ENCODE measurements at places on chromosomes 4 and X. TPM values are rescaled to one million over a fixed set of nuclear protein-coding genes. Genes with fewer than 3 reads are reported as not detected.

GRCh38 chr4:185139736-185140135 is 3.3 kb upstream of the SLC25A4 start:
- DNase-seq: no peak

DNA sequence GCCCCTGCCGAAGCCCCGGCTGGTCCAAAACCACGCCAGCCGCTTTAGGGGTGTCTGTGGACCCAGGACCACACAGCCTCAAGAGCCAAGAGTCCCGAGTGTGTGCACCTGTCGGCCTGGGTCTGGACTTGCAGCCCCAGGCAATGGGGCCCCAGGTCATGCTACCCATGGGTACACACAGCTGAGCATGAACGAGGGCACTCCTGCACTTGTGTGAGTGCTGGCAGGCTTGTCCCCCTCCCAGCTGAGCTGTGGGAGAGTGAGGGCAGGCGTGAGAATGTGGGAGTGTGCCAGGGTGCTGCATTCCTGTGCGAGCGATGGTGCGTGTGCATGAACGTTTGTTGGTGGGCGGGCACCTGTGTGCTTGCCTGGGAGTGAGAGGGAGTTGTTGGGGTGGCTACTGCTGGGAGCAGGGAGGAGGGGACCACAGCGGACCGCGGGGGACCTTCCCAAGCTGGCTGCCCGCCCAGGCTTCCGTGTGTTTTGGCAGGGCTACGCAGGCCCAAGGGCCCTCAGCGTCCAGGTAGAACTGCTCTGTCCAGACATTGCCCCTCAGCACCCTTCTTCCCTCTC is 30.8 kb downstream of the BLOC1S4 start:
- no peak for DNase-seq

- DNase-seq: no peak
These were observed 1024.0 kb upstream of the SLIT2 start for GRCh38 chr4:19227701-19228100.

- no peak for DNase-seq
These were observed 49.4 kb upstream of the GUCY1A1 start for GRCh38 chr4:155617296-155617695.

- DNase-seq: no peak
These were observed at the start of gene PPP1R2C for GRCh38 chrX:42778096-42778495. TSS of gene PPP1R2C (minus strand) at chrX:42778163. CDS start at chrX:42778079, 84 bp downstream.

- no peak for DNase-seq
These were observed 85.4 kb upstream of the WWC2 start for GRCh38 chr4:183013730-183014002.

- DNase-seq: no peak
These were observed 613 bp downstream of the GLRB start for GRCh38 chr4:157076578-157076947.

Gene CLDN34
- not detected for polyA plus RNA-seq

DNA sequence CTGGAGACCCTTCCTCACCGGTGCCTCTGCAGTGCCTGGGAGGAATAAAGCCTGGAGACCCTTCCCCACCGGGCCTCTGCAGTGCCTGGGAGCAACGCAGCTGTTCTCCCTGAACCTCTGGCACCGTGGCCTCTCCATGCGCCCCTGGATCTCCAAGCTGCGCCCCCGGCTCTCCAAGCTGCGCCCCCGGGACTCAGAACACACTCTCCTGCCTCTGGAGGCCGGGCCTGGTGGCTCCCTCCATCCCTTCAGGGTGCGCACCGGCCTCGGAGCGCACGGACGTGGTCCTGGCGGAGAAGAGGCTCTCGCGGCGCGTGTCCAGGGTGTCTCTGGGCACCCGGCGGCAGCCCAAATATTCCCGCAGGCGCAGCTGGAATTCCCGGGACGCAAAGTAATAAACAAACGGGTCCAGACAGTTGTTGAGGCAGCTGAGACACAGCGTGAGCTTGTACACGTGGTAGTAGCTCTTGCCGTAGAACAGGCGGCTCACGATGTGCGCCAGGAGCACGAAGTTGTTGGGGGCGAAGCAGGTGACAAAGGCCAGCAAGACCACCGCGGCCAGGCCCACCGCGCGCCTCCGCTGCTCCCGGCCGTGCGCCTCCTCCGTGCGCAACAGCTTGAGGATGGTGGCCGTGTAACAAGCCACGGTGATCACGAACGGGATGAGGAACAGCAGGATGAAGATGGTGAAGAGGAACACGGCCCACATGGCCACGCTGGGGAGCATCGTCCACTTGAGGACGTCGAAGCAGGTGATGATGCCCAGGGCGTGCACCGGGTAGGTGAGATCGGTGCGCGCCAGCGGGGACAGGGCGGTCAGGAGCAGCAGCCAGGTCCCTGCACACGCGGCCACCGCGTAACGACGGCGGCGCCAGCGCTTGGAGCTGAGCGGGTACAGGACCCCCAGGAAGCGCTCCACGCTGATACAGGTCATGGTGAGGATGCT is 12.8 kb upstream of the ASMTL start:
- DNase-seq: no peak

- no peak for DNase-seq
These were observed 27.5 kb upstream of the ESX1 start for GRCh38 chrX:104282166-104282725.

DNA sequence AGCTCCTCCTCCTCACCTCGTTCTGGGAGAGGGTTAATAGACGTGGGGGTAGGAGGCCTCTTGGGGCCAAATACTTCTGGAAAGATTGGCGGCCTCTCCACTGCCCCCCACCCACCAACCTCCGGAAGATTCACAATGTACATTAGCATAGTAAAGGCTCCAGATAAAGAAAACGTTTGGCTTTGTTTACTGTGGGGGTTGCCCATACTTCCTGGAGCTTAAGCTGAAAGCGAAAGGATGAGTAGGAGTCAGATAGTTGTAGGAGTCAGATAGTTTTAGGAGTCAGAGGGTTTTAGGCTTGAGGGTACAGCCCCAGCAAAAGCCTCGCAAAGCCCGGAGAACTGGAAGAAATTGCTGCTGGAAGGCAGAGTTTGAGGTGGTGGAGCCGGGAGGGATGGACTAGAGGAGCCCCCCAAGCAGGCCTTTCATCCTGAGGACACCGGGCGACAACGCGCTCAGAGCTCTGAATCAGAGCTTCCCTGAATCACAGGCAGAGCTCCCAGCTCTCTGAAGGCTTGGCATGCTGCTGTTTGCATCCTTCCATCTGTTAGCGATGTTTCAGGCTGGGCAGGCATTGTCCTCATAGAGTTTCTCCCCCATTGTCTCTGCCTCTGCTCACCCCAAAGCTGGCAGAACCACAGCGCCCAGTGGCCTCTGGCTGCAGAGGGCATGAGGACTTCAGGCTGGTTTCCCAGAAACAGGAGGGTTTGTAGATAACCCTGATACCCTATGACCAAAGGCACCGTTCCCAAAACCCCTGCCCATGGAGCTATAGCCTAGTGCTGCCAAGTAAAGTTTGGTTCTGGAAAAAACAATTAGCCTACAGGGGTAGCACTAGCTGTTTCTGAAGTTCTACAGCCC is 280.7 kb downstream of the BCOR start:
- DNase-seq: peak; percentile 17

DNA sequence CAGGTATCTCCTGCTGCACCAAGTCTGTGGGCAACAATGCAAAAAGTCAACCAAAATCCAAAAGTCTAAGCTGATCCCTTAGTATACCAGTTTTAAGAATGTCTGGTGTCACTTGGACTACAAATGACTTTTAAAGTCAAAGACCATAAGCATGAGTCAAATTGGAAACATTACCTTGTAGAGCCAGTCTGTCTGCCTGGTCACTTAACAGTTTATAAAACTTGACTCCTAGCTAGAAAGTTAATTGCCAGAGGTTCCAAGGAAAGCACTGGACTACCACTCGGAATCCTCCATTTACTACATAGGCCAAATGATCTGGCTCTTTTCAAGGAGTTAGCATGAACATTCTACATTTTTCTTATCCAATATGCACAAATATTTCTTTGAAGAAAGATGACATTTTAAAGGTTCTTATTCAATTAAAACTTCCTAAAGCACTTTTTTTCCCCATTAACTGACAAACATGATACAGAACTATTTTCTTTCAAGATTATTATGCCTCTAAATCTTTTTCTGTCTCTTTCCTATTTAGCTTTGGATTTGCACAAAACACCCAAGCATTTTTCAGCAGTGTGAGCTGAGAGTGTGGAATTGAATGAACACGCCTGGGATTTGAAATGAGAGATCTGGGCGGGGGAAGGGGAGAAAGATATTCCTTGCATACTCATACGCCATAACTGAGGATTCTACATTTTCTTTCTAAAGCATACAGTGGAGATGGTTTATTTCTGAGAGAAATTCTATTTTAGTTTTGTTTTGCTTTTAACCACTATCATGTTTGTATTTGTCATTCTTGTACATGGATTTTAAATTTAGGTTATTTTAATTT is 188.4 kb downstream of the SHROOM3 start:
- DNase-seq: no peak
